ENCODE measurements at places on chromosomes 16 and 17.
A peak's percentile ranks its signal among the peaks of the same experiment; 100 is the strongest.

DNA sequence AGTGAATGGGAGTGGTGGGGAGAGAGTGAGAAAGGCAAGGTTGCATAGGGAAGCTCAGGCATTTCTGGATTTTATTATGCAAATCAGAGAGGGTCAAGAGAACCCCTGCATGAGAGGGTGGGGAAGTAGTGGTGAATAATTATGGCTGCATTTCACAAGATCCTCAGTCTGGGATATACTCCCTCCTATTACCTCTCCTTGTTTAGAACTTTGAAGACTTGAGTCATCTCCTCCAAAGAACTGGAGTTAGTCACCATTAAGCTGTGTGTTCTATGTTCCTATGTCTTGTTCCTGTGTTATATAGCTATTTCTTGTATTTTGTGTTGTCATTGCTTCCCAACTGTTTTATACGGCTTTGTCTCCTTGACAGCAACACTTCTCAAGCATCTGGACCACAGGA lies 18.4 kb downstream of the SOX9 start:
- DNase-seq: no peak

DNA sequence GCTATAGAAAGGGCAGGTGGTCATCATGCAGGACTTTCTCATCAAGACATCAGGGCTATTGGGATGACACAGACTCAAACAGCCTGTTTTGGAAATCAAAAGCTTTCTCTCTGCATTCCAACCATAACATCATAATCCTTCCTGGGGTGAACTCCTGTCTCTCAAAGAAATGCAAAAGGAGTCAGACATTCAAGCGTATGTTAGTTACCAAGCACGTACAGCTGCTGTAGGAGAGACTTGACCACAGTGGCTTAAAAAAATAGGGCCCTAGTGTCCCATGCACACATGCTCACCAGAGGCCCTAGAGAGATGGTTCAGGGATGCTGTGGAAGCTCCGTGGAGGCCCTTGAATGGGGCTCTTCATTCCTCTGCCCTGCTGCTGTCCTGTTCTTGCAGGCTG lies 24.6 kb upstream of the FOXF1 start:
- no peak for DNase-seq

GRCh38 chr16:68520649-68521086 lies 18.4 kb upstream of the ZFP90 start:
- peak; percentile 32 for DNase-seq

- DNase-seq: no peak
Observed at GRCh38 chr16:8137606-8138005, 452.7 kb downstream of the TMEM114 start.

DNA sequence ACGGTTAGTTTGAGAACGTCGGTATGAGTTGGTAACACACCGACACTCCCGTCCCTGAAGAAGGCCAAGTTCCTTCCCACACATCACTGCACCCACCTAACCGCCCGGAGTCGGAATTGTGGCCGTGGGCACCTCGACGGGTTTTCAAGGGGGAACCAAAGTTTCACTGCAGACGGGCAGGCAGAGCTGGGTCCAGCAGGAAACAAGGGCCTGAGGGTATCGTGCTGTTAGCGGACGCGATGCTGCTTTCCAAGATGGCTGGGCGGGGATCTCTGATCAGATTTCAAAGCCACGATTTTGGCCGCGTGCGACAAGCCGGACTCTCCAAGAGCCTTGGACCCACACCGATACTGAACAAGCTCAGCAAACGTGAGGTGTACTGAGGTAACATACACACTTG lies 82.3 kb upstream of the DOC2B start:
- no peak for DNase-seq

GRCh38 chr16:59665618-59666220 lies 931.6 kb upstream of the GOT2 start:
- no peak for DNase-seq

GRCh38 chr17:64781014-64781756 lies 119.1 kb upstream of the SMURF2 start:
- DNase-seq: no peak

DNA sequence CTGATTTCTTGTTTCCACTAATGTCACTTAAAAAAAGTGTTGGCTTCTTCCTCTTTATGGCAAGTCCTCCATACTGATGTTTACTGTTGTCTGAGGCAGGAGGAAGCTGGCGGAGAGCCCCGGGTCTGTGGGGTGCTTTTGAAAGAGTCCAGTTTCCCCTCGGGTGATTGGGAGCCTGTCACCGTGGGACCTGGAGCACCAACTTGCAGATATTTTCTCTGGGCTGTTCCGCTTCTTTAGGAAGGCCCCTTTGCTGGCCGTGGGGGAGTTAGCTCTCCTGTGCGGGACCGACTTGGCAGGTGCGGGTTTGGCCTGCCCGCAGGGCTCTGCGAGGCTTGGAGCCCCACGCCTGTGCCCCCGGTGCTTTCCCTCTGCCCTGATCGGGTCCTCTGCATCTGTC lies 3.1 kb downstream of the BANP start:
- DNase-seq: no peak

DNA sequence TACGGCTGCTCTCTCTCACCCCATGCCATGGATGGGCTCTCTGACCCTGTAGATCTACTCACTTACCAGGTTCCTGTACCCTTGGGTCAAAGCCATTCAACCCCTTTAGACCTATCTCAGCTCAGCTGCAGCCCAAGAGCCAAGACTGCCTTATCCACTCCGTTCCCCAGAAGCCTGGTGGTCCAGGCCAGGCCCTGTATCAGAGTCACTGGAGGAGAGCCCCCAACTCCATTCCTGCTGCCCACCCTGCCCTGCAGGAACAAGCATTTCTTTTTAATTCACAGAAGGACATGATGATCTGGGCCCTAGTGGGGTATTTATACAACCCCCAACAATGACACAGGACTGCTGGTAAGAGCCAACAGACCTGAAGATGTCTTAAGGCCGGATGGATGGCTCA lies 76.8 kb downstream of the AIPL1 start:
- no peak for DNase-seq

- DNase-seq: no peak
Observed at GRCh38 chr17:44083250-44083849, 12.8 kb downstream of the G6PC3 start.

DNA sequence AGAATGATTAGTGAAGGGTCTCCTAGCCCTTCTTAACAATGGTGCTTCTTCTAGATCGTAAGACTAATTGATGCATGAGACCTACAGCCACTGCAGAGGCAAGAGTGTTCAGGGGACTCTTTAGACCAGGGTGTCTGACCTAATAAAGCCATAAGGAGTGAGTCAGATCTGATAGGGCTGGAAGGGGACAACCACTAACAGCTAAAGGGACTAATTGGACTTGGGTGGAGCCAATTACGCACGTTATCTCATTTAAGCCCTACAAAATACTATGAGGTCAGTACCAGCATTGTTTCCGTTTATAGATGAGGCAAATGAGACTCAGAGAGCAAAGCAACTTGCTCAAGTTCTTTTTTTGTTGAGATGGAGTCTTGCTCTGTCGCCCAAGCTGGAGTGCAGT lies 14.5 kb upstream of the RNF222 start:
- no peak for DNase-seq

GRCh38 chr17:57021226-57021940 lies 43.5 kb downstream of the SCPEP1 start:
- DNase-seq: no peak

GRCh38 chr16:13138528-13138927 lies 237.1 kb downstream of the SHISA9 start:
- no peak for DNase-seq

DNA sequence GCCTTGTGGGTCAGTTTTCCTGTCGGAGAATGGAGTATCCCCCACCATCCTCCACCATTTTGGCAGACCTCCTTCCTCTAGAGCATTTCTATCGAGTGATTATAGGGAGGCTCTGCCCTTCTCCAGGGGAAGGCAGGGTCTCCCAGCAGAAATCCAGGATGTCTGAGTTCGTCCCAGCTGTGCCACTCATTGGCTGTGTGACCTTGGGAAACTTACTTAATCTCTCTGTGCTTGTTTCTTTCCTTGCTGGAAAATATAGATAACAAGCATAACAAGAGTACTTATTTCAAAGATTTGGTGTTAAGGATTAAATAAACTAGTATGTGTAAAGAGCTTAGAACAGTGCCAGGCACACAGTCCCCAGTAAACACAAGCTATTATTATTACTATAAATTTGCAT lies 14.8 kb downstream of the ATP2A3 start:
- no peak for DNase-seq

DNA sequence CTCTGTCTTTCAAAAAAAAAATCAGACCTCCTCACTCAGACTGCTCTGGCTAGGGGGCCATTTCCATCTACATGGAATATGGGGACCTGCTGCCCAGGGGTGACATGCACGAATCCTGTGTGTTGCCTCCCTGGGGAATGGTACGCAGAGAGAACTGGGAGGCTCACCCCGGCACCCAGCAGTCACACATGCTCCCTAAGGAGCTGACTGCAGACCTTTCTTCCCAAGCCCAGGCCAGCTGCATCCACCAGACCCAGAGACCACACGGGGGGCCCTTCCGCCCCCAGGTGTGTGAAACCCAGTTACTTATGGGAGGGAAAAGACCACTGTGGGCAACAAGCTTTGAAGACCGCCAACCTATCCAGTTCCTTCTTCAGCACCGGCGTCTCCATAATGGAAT lies 7.2 kb upstream of the NLRC3 start:
- DNase-seq: no peak

DNA sequence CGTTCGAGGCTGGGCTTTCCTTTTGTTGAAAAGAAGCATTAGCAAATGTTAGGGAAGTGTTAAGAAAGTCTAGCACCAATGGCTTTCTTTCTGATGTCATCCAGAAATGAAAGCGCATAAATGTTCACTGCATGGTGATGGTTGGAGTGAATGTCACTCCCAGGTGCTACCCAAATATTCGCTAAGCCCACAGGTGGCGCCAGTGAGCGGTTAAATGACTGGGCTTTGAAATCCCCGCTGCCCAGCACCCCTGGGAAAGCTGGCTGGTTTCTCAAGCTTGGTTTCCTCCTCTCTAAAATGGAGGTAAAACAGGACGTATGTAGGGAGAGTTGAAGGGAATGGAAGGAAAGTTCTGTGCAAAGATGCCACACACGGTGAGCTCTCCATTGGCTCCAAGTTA lies 104.4 kb downstream of the IRX5 start:
- DNase-seq: no peak

DNA sequence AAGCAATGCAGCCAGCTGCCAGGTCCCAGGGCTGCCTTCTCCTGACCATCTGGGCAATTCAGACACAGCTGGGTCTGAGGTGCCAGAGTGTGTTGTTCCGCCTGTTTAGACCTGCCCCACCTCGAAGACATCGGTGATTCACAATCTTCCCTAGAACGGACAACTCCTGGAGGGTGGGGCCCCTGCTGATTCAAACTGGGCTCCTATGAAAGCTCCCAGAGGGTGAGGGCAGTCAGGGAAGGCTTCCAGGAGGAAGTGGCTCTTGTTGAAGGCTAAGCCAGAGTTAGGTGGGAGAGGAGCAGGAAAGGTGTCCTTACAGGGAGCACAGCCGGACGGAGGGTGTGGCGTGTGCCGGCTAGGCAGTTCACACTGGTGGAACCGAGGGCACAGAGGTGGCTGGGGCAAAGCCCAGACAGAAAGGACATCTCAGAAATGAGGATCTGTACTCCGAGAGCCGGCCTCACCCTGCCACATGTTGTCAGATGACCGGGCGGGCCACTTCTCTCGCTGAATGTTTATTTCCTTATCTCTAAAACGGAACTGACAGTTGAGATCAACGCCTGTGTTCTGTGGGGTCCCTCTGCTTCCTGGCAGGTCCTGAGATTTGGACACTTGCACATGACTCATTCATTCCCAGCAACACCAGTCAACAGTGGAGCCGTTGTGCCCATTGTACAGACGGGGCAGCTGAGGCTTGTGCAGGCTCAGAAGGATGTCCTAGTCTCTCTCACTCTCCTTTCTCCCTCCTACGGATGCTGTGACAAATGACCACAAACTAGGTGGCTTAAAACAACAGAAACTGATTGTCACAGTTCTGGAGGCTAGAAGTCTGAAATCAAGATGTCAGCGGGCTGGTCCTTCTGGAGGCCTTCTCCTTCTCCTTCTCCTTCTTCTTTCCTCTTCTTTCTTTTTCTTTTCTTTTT lies 26.9 kb upstream of the LITAF start:
- no peak for DNase-seq

DNA sequence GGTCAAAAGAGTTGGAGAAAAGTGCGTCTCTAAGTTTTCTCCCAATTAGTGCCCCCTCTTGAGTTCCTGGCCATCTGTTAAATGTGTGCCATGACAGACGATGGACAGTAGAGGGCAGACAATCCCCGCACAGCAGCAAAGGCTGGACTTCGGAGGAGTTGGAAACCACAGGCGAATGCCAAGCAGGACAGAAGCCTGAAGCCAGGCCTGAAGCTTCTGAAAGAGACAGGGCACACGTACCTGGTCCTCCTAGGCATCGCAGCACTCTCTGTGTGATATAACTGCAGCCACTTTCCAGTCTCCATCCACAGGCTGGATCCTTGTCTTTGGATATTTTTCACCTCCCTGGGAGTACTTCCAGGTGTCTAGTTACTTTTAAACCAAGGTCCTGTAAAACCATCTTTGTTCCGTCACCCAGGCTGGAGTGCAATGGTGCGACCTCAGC lies 14.5 kb downstream of the C17orf100 start:
- peak; percentile 63 for DNase-seq

GRCh38 chr17:62588109-62588508 lies 39.4 kb upstream of the MRC2 start:
- no peak for DNase-seq

- DNase-seq: peak; percentile 35
Observed at GRCh38 chr17:57747221-57748017, 2.3 kb upstream of the CCDC182 start.

DNA sequence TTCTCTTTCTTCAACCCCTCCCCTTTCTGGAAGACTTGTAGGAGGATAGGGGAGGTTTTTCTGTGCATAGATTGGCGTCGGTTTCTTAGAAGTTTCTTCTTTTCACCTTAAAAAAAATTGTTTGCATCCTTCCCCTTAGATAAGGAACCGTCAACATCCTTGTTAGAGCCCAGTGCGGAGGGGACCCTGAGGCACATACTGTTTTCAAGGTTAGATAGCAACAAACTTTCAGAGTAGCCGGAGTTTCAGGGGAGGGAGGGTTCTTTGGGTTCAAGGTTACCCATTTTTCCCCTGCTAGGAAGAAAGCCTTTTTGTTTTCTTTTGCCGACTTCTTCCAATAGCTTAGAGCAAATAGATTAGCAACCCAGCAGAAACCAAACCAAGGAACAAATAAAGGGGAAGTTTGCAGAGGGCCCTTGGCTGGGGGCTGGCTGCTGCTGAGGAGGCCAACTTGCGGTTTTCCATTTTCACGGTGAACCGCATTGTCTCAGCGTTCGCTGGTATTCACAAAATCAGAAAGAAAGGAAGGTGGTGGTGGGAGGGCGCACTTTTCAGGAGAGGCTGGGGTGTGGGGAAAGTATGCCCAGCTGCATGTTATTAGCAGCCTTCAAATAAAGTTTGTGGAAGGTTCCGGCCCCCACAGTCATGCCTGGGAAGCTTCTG lies 28.8 kb downstream of the MSI2 start:
- no peak for DNase-seq

- no peak for DNase-seq
Observed at GRCh38 chr17:81011951-81012350, 20.3 kb downstream of the CHMP6 start.

DNA sequence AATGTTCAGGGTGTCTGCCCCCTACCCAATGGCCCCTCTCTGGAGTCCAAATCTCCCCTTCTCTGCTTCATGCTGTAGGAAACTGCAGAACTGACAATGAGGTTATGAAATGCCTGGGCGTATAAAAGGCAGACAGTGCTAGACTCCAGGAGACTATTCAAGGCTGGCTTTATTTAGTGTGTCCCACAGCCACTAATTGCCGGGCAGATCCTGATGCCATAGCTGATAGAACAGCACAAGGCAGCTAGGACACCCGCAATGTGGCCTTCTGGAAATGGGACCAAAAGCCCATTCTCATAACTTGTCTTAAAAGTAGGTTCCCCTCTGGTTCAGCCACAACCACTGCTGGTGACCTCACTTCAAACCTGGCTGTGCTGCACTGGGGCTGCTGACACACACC lies 28.5 kb upstream of the CD300E start:
- DNase-seq: no peak
